Mucosa of descending colon (tissue), 3 donors: ENCODE measurements at places on chromosomes 4 and X. TPM values are rescaled to one million over a fixed set of nuclear protein-coding genes. Genes with fewer than 3 reads are reported as not detected.

DNA sequence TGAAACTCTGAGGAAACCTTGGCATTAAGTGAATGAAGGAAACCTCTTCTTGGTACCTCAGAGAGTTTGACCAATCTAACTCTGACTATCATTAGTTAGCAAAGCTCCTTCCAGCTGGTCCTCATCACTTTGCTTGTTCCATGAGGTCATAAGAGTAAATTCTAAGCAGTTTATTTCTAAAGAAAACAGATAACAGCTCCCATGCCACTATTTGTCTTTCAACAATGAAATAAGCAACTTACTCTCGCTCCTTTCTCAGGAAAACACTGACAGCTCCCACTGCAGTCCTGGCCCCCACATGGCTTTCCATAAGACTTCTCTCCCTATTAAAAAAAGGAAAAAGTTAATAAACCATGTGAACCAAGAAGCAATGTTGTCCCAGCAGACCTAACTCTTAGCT is 127.7 kb downstream of the COL4A6 start:
- DNase-seq = no peak

DNA sequence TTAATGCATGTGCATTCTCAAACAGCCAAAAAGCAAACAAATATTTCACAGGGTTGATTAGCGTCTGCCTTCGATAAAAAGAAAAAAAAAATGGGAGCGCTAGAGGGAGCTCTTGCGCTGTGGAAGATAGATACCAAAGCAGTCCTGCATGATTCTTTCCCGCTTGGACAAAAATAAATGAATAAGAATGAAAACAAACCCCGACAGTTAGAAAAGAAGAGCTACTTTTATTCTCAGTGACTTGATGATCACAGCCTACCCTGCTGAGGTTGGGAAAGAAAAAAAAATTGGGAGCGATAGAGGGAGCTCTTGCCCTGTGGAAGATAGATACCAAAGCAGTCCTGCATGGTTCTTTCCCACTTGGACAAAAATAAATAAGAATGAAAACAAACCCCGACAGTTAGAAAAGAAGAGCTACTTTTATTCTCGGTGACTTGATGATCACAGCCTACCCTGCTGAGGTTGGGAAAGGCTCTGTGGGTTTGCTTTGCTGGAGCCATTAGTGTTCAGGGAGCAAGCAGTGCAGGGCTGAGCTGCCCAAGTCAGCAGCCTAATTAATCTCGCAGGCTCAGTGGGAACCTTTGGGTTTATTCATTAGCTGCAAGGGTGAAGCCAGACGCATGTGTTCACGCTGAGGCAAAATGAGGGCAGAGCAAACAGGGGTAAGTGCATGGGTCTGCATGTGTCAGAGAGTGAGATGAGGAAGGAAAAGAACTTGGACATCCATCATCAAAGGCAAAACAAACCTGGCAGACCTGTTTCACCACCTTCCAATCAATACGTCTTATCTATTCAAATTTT is 249.3 kb upstream of the PRKX start:
- no peak for DNase-seq

Gene CCNB3
- 0.60 TPM for total RNA-seq

GRCh38 chr4:79763486-79764075 is 309.4 kb downstream of the ANTXR2 start:
- no peak for DNase-seq

Gene EMCN
- total RNA-seq = 8.0 TPM

Gene CYBB
- total RNA-seq = 9.7 TPM

- DNase-seq = no peak
Measured at GRCh38 chrX:27354021-27354420, 109.1 kb downstream of the PPP4R3C start.

Gene AREG
- 16.9 TPM for total RNA-seq

- no peak for DNase-seq
Measured at GRCh38 chr4:46975812-46976553, 17.4 kb downstream of the GABRA4 start.

GRCh38 chr4:100086766-100087431 is 103.4 kb downstream of the DDIT4L start:
- no peak for DNase-seq
